ENCODE measurements at places on chromosomes 2 and 18.
A peak's percentile ranks its signal among the peaks of the same experiment; 100 is the strongest.

GRCh38 chr2:63047321-63048279 lies 3.0 kb upstream of the OTX1 start:
- DNase-seq: no peak

DNA sequence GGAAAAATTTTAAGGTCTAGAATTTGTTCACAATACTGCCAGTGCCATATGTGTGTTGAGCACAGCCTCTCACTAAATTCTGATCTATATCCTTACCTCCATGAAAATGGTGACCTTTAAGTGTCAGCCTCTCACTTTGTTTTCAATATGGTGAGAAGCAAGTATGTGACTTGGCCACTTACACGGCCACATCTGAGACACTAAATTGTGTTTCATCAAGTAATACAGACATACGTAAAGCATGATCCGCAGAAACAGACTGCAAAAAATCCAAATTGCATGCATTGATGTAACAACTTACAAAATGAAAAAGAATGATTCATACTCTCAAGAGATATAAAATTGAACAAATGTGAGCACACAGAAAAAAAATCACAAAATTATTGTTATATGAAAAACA lies 55.2 kb upstream of the UGP2 start:
- no peak for DNase-seq

- peak; percentile 62 for DNase-seq
Measured at GRCh38 chr18:46174342-46175041, 70.3 kb downstream of the HAUS1 start.

- no peak for DNase-seq
Measured at GRCh38 chr2:158936978-158937377, 31.5 kb upstream of the TANC1 start.

DNA sequence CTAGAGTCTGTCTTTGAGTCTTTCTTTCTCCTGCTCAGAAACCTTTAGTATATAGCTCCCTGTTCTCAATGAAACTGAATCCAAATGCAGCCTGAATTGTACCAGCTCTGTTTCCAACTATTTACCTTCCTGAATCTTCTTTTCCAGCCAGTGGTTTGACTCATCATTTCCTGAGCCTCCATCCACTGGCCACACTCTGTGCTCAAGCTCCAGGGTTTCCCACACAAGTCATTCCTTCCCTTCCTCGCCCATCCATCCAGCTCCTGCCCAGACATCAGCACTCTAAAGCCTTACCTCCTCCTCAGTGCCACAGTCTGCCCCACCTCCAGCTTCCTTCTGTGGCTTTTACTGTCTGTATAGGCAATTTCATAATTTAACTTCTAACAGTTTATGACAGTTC lies 233.6 kb upstream of the RASGRP3 start:
- DNase-seq: no peak

- no peak for DNase-seq
Measured at GRCh38 chr2:182650704-182651103, 65.4 kb upstream of the DNAJC10 start.

DNA sequence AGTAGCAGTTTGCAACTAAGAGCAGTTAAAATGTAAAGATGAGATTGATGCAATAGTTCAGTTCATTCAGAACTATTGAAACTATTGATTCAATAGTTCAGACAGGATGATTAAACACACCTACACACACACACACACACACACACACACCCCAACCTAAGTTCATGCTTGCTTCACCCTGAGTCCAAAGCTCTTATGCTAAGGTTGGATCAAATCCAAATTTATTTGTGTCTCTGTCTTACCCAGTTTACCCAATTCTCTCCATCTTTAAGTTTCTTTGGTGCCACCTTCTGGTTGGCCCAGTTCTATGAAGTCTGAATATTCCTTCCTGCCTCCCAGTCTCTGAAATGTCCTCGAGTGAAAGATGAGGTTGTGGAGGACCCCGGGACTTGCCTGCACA lies 5.1 kb downstream of the SERPINB8 start:
- no peak for DNase-seq

DNA sequence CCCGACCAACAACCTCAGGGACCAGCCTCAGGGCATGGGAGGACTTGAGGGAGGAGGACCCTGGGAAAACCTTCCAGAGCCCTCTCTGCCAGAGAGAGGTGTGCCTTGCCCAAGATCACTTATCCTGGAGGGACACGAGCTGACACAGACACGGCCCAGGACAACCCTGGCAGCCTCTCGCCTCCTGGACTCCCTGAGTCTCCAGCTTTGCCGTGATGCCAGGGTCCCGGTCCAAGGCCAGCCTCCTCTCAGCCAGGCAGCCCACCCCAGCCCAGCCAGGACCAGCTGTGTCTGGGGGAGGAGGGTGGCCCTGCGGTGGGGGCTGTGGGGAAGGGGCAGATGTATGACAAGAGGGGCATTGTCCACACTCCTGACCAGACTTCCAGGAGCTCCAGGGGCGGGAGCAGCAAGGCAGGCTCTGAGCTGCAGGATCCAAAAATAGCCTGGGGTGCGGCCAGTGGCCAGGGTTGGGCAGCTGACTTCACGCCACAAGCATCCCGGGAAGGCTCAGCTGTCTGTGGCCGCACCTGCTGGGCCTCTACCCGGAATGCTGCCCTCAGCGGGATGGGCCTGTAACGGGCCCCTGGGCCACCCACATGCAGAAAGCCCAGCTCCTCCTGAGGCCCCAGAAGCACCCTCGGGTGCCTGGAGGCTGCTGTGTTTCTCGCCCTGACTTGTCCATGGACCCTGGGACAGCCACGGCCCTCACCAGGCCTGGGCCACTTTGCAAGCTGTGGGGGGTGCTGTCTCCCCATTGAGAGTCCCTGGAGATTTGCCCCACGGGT lies 65.5 kb upstream of the GPC1 start:
- peak; percentile 10 for DNase-seq

Data from H1 (cell line).